ENCODE measurements at places on chromosomes 16 and 17. TPM values are rescaled to one million over a fixed set of nuclear protein-coding genes. Genes with fewer than 3 reads are reported as not detected.

FBXW10 gene
- total RNA-seq = 0.78 TPM

NPIPA7 gene
- total RNA-seq = 1.0 TPM

SLC5A10 gene
- not detected for total RNA-seq

GRCh38 chr17:4833941-4834680 is 971 bp downstream of the MINK1 start:
- no peaks in the 10 kb centered on the region for H3K36me3 ChIP-seq
- H3K27me3 ChIP-seq = no peaks in the 10 kb centered on the region
- H3K27ac ChIP-seq = peak overlapping the region; percentile 83
- H3K4me1 ChIP-seq = peaks cover 24% of the 10 kb centered on the region
- H3K4me3 ChIP-seq = peak overlapping the region; percentile 92
- peak; percentile 32 for DNase-seq

- H3K4me3 ChIP-seq = no peak overlapping the region
- peak; percentile 88 for DNase-seq
- peaks cover 26% of the 10 kb centered on the region for H3K4me1 ChIP-seq
- peaks cover 8% of the 10 kb centered on the region for H3K36me3 ChIP-seq
- H3K27me3 ChIP-seq = no peaks in the 10 kb centered on the region
These were observed 1.9 kb downstream of the ARL16 start for GRCh38 chr17:81681672-81682071.

DNA sequence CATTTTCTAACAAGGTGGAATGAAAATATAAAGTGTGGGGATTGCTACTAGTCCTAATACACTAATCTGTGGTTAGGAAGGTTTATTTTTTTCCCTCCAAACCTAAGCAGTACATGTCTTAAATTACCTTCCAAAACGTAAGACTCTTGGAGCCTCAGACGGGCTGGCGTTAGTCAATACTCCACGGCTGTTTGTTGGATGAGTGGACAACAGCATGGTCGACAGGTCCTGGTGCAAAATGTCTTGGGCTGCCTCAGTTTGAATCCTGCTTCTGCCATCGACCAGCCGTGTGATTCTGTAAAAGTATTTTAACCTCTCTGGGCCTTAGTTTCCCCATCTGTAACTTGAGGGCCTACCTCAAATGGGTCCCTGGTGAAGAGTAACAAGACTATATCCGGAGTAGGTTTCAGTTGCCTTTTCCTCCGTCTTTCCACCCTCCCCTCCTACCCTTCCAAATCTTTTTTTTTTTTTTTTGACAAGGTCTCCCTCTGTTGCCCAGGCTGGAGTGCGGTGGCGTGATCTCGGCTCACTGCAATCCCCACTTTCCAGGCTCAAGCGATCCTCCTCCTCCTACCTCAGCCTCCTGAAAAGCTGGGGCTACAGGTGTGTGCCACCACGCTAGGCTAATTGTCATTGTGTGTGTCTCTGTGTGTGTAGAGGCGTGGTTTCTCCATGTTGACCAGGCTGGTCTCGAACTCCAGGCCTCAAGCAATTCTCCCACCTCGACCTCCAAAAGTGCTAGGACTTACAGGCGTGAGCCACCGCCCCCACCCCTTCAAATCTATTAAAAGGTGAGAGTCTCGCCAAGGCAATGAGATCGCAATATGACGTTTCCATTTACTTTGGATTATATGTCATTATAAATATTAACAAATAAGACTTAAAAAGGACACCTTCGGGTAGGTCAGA is 5.8 kb downstream of the SCGB1C2 start:
- DNase-seq = no peak
- H3K27me3 ChIP-seq = no peaks in the 10 kb centered on the region
- no peak overlapping the region for H3K27ac ChIP-seq
- H3K4me3 ChIP-seq = no peak overlapping the region
- H3K36me3 ChIP-seq = no peaks in the 10 kb centered on the region
- no peaks in the 10 kb centered on the region for H3K4me1 ChIP-seq

DNA sequence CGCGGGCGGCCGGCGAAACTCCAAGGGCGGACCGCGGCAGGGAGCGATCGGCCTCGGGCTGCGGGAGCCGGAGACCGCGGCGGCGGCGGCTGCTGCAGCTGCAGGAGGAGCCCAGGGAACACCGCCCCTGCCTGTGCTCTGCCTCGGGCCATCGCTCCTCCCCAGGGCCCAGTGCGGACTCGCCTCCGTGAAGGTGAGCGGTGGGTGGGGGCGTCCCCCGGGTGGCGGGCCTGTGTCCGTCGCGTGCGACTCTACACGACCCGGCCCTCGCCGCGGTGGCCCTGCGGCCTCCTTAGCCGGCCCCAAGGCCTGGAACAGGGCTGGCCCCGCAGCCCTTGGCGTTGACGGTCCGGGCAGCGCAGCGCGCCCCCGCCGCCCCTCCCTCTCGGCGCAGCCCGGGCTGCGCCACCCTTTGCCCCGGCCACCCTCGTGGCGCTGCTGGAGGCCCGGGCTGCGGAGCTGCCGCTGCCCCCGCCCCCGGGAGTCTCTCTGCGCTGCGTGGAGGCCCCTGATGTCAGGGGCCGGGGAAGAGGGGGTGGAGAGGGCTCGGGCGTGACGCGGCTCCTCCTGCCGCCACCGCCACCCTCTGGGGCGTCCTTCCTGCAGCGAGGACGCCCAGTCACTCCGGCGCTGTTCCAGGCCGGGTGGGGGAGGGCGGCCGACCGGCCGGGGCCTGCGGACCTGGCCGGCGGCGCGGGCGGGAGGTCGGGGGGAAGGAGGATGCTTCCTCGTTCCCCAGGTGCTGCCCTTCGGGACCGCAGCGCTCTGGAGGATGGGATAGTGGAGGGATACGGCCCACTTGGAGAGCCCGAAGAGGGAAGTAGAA is 485 bp downstream of the DYNLL2 start:
- peak overlapping the region; percentile 96 for H3K27ac ChIP-seq
- H3K36me3 ChIP-seq = peaks cover 16% of the 10 kb centered on the region
- peak overlapping the region; percentile 76 for H3K4me3 ChIP-seq

GRCh38 chr17:9177212-9177611 is 155.9 kb downstream of the NTN1 start:
- H3K27me3 ChIP-seq = no peaks in the 10 kb centered on the region
- H3K4me1 ChIP-seq = no peaks in the 10 kb centered on the region
- no peak overlapping the region for H3K4me3 ChIP-seq
- no peaks in the 10 kb centered on the region for H3K36me3 ChIP-seq
- peak; percentile 9 for DNase-seq

DNA sequence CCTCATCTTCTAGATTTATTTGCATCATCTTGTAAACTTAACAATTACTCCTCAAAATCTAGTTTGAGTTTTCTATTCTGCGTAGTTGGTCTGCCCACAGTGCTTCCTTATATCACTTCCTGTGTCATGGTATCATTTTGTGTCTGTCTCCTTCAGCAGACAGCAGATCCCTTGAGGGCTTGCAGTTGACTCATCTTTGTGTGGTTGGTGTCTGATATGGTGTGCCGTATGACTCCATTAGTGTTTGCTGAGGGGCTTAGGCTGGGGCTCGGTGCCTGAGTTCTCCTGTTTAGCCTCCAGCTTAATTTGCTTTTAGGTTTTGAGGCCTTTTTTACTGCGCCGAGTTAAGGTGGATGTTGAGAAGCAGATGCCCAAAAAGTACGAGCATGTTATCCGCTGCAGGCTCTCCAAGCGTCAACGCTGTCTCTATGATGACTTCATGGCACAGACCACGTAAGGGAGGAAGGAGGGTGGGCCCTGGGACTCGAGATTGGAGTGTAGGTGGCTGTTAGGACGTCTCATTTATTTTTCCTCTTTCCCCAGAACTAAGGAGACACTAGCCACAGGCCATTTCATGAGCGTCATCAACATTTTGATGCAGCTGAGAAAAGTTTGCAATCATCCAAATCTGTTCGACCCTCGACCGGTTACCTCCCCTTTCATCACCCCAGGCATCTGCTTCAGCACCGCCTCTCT is 16.9 kb downstream of the SRCAP start:
- no peak for DNase-seq
- peaks cover 96% of the 10 kb centered on the region for H3K36me3 ChIP-seq
- no peaks in the 10 kb centered on the region for H3K4me1 ChIP-seq

DNA sequence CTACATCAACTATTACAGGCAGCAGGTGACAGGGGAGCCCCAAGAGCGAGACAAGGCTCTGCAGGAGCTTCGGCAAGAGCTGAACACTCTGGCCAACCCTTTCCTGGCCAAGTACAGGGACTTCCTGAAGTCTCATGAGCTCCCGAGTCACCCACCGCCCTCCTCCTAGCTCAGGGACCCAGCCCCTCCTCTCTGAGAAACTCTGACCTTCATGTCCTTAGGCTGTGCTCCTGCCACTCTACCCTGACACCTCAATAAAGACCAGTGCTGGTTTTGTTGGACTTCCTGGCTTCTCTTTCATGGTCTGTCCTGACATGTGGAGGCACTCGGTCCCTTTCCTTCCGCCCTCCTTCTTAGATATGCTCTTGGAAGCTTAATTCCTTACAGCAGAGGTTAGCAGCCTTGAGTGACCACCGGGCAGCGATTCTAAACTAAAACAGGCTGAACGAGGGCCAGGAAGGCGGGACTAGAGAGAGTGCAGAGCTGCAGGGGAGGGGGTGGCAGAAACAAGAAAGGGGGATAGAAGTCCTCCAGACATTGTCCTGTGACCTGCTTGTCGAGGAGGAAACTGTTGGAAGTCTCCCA is 915 bp downstream of the AHSP start:
- no peaks in the 10 kb centered on the region for H3K27me3 ChIP-seq
- no peaks in the 10 kb centered on the region for H3K36me3 ChIP-seq
- no peak overlapping the region for H3K27ac ChIP-seq
- H3K4me3 ChIP-seq = no peak overlapping the region
- no peak for DNase-seq
- no peaks in the 10 kb centered on the region for H3K4me1 ChIP-seq

GRCh38 chr16:2603165-2604015 is 65.6 kb downstream of the PDPK1 start:
- peak overlapping the region; percentile 88 for H3K4me3 ChIP-seq
- H3K27me3 ChIP-seq = no peaks in the 10 kb centered on the region
- no peak overlapping the region for H3K27ac ChIP-seq

DNA sequence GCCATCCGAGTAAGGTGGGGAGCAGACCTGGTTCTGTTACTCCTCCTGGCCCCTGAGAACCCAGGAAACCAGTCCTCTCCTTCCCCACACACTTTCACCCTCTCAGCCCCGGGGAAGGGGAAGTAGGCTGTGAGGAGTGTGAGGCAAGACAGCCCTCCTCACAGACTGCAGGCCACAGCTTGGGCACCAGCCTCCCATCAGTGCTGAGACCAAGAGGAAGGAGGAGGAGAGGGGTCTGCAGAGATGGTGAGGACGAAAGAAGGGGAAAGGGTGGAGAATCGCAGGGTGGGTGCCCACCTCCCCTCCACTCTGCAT is 7.0 kb downstream of the G6PC3 start:
- no peak for DNase-seq
- peaks cover 47% of the 10 kb centered on the region for H3K36me3 ChIP-seq
- no peak overlapping the region for H3K4me3 ChIP-seq
- no peaks in the 10 kb centered on the region for H3K27me3 ChIP-seq

GRCh38 chr17:39014795-39015545 is 47.8 kb upstream of the FBXO47 start:
- no peaks in the 10 kb centered on the region for H3K4me1 ChIP-seq
- H3K27ac ChIP-seq = no peak overlapping the region
- no peaks in the 10 kb centered on the region for H3K36me3 ChIP-seq
- no peak overlapping the region for H3K4me3 ChIP-seq
- no peak for DNase-seq

DNA sequence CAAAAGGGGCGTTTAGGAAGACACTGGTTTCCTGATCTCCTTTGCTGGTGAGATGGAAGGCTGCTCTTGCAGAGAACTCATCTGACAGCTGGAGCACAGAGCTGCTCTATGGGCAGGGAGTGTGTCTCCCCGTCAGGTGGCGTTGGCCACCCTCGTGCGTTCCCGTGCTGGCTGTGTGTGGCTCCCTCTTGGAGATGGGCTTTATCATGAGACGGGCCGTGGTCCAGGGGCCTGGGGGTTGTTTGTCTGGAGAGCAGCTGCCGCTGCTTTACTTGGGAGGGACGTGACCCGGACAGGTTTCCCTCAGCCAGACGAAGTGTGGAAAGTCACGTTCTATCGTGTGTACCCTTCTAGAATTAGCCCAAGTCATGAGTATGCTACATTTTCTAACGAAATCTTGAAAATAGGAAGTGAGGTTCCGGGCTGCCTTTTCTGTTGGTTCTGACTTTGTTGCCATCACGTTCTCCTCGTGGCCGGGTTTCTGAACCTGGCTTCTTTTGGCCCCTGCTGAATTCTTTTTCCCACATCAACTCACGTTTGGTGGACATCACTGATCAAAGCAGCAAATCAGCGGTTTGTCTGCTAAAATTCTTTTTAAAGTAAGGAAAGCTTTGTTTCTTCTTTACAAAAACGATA is 105.6 kb upstream of the CHMP6 start:
- no peak for DNase-seq
- H3K4me1 ChIP-seq = no peaks in the 10 kb centered on the region
- no peaks in the 10 kb centered on the region for H3K27me3 ChIP-seq
- no peak overlapping the region for H3K27ac ChIP-seq

DNA sequence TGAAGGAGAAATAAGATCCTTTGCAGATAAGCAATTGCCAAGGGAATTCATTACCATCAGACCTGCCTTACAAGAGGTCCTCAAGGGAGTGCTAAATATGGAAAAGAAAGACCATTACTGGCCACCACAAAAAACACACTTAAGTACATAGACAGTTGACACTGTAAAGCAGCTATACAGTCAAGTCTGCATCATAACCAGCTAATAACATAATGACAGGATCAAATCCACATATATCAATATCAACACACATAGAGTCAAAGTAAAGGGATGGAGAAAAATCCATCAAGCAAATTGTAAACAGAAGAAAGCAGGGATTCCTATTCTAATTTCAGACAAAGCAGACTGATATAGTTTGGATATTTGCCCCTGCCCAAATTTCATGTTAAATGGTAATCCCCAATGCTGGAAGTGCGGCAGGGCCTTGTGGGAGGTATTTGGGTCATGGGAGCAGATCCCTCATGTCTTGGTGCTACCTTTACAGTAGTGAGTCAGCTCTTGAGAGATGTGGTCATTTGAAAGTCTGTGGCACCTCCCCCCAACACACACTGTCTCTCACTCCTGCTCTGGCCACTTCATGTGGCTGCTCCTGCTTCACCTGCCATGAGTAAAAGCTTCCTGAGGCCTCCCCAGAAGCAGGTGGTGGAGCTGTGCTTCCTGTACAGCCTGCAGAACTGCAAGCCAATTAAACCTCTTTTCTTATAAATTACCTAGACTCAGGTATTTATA is 32.8 kb downstream of the TANC2 start:
- no peak for DNase-seq
- H3K4me1 ChIP-seq = no peaks in the 10 kb centered on the region
- H3K36me3 ChIP-seq = no peaks in the 10 kb centered on the region
- H3K4me3 ChIP-seq = no peak overlapping the region
- H3K27ac ChIP-seq = no peak overlapping the region

DNA sequence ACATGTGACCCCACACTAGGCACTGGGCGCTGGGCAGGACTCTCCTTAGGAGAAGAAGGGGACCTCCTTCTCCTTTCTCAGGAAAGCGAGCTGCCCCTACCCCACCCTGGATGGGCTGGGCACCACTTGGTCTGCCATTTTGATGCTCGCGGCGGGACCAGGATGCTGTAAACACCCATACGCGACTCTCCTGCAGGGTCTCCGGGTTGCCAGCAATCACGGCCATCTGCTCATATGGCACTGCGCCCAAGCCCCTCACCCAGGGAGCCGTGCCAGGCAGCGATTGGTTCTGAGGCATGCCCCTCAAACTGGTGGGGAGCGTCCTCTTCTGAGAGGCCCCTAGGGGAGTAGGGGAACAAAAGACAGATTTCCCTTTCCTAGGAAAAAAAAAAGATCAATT is 99.0 kb downstream of the C16orf78 start:
- no peaks in the 10 kb centered on the region for H3K27me3 ChIP-seq
- no peak for DNase-seq
- no peak overlapping the region for H3K27ac ChIP-seq
- H3K4me3 ChIP-seq = no peak overlapping the region
- no peaks in the 10 kb centered on the region for H3K4me1 ChIP-seq

Data from thyroid gland (tissue), 4 donors.